ENCODE measurements at places on chromosomes 7 and 10.

DNA sequence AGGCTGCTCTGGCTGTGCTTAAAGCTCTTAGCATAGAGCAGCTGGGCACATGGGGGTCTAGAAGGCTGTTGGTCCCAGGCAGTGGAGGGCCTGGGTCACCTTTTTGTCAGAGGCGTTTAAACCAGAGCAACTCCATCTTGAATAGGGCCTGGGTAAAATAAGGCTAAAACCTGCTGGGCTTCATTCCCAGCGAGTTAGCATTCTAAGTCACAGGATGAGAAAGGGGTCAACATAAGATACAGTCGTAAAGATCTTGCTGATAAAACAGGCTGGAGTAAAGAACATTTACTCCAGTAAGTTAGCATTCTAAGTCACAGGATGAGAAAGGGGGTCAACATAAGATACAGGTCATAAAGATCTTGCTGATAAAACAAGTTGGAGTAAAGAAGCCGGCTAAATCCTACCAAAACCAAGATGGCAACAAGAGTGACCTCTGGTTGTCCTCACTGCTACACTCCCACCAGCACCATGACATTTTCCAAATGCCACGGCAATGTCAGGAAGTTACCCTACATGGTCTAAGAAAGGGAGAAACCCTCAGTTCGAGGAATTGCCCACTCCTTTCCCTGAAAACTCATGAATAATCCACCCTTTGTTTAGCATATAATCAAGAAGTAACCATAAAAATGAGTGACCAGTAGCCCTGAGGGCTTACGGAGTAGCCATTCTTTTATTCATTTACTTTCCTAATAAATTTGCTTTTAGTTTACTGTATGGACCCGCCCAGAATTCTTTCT lies 96.8 kb upstream of the PCBD1 start:
- no peak for DNase-seq

DNA sequence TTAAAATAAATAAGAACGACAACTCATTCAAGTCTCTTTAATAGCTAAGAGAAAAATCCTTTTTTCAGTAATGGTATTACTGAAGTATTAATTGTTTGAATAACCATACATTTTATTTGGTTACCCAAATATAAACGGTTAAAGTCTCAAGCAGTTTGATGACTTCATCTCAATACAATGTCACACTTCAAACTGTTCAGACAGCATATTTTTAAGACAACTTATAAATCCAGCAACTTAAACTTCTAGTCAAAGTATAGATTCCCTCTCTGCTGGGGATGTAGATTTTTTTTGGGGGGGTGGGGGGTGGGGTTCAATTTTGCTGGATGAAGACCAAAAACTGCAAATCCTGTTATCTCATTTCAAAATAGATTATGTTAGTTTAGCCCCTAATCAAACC lies 42.0 kb downstream of the GNA12 start:
- no peak for DNase-seq

DNA sequence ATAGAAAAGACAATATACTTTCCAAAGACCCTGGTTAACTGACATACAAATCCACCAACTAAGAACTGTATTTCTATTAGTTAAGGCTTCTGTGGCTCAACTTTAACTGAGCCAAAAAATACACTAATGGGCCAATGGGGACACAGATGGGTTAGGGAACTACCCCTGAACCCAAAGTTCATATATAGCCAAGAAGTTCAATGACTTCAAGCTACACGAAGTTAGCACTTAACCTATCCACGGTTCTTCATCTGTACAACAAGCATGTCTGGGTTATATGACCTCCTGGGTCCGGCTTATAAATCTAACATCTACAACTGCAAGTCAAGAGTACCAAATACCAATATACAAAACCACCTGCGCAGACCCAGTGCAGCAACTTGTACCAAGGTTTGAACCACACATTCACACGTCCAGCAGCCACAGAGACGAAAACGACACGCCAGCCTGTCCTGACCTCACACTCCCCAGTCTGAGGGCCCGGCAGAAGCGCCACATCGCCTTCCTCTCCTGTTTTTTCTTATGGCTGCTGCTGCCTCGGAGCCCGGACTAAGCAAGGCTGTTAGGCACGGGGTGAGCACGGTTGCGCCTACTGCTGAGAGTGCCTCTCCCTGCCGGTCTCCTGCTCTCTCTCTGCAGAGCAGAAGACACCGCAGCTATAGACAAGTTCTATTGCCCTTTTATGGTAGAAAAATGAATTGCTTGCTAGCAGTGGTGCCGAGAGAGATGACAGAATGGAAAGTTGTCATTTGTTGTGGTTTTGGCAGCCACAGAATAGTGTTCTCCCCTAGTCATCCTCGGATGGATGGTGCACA lies 86.3 kb downstream of the RNF216 start:
- peak; percentile 67 for DNase-seq

DNA sequence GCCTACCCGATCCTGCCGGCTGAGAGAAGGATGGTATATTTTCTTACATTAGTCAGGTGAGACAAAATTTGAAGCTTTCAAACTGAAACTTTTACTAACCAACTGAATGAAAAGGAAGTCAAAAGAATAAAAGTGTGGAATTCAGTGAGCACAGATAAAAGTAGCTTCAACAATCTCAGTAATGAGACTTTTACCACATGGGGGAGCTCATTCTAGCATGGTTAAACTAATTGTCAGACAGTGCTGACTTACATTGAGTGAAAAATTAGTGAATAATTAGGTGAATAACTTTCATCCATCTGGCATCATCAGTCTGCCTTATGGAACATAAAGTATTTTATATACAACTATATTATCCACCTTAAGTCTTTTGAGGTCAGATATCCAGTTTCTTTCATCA lies 8.4 kb downstream of the FAM237B start:
- DNase-seq, result no peak

DNA sequence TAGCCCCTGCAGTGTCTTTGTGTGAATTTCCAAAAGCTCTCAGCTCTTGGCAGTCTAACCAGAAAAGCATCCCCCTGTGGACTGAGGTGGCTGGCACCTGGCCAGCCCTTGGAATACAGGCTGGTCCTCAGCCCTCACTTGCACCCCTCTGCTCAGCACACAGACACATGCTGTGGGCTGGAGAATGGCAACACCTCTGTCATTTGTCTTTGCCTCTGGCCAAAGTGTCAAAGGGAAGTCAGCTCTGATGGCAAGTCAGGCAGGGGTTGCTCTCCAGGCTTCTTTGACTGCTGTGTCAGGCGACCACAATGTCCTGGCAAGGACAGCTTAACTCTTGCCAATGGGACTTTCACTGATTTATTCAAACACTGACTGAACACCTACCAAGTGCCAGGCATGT lies 724.8 kb downstream of the INHBA start:
- no peak for DNase-seq

GRCh38 chr7:20514364-20514763 lies 101.1 kb upstream of the ABCB5 start:
- no peak for DNase-seq

- DNase-seq, result no peak
Measured at GRCh38 chr10:24718031-24718855, 5.4 kb downstream of the ARHGAP21 start.

DNA sequence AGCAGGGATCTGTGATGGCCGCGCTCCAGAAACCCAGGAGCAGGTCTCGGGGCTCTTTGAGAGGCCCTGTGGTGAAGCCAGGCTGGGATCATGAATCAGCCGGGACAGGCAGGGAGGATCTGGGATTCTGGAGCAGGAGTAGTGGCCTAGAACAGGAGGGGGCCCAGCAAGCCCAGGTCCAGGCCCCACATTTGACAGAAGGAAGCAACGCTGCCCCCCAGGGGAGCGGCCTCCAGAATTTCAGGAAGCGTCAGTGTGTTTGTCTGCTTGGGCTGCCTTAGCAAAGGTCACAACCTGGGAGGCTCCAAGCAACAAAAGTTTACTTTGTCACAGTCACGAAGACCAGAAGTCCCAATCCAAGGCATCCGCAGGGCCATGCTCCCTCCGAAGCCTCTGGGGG lies 36.8 kb downstream of the CLRN3 start:
- DNase-seq, result no peak

DNA sequence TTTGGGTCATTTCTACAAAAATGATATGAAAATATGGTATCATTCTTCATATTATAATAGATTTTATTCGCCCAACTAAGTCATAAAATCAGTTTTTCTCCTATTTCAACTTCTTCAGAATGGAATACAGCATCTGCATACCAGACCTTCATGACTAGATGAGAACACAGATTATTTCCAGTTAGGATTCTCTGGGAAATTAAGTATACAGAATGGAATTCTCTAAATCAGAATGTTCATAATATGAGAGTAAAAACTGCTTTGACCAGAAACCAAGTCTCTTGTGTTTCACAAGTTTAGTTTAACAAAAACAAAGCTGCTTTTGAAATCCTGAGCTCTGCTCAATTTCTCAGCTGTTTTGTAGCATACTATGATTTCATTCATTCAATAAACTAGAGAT lies 160.3 kb upstream of the SEMA3A start:
- no peak for DNase-seq

DNA sequence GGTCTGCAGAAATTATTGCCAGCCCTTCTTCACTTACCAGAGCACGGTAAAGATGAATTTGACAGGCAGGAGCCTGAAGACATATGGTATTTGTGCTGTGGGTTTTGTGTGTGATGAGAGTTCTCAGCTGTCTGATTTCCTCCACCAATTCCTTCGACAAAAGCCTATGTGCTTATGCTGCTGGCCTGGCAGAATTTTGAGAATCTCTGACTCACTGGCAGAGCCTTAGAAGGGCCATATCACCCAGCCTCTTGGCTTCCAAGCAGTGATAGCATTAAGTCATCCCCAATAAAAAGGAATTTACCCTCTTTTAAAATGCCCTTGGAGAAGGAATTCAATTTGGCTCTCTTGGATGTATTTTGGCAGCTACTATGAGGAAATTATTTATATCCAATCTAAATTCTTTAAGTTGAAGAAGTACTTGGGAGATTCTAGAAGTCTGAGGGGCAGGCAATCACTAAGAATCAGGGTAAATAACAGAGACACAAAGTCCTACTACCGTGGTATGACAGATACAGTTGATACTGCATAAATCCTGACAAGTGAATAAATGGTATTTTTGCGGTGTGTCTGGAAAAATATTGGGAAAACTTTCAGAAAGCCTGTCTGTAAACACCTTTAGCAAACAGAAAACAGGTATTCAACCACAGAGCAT lies 68.6 kb upstream of the EFCAB10 start:
- no peak for DNase-seq

GRCh38 chr7:121499624-121500023 lies 103.5 kb upstream of the FAM3C start:
- no peak for DNase-seq

- no peak for DNase-seq
Measured at GRCh38 chr7:126689037-126689436, 563.7 kb downstream of the GRM8 start.

DNA sequence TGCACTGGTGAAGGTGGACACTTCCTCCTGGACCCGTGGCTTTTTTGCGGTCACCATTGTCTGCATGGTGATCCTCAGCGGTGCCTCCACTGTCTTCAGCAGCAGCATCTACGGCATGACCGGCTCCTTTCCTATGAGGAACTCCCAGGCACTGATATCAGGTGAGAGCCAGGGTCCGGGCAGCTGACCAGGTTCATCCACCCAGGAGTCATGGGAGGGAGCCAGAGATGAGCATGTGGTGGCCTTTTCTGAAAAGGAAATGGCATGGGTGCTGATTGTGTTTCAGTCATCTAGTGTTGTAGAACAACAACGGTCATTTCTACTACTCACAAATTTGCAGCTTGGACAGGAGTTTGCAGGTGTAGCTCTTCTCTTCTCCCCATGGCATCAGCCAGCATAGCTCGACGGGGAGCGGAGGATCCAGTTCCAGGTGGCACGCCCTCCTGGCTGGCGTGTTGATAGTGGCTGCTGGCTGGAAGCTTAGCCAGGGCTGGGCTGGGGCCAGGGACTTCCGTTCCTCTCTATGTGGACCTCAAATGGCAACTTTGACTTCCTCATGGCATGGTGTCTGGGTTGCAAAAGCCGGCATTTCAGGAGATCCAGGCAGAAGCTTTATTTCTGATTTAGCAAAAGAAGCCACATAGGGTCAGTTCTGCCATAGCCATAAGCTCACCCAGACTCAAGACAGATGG lies 32.7 kb downstream of the SLC29A3 start:
- no peak for DNase-seq

DNA sequence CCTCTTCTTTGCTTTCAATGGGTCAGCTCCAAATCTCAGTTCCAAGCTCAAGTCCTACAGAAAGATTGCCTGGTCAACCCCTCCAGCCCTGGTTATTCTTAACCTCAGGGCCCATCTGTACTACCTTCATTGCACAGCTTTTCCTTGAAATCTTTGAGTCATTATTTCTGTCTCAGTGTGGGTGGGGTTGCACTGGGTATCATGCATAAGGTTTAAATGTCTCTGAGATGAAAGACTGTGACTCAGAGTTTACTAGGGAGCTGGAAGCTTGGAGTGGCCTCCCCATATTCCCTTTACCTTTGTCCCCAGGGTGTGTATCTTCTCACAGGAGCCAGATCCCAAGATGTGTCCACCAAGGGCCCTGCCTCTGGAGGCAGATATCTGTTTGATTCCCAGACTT lies 3.3 kb upstream of the OR6V1 start:
- DNase-seq, result no peak

DNA sequence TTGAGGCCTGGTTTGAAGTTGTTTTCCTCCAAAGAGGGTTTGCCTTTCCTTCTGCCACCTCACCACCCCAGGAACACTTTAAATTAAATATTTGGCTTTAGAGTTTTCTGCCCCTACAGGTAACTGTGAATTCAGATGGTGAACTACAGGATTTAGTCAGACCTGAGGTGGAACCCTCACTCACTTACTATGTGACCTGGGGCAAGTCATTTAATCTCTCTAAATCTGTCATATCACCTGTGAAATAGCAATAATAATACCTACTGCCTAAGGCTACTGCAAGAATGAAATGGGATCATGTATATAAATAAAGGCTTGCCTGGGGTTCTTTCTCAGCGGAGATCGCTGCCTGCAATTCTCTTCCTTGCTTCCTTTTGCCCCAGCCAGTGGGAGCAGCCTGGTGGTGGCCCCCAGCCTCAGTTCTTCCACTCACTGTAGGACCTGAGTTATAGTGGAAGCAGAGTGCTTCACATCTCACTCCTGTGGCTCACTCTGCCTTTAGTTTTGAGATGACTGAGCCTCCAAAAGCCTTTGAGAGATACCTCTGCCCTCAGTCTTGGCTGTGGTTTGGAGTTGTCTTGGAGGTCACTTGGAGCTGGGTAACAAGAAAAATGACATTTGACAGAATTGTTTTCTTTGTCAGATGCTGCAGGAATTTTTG lies 6.1 kb upstream of the ANKRD2 start:
- DNase-seq, result no peak

DNA sequence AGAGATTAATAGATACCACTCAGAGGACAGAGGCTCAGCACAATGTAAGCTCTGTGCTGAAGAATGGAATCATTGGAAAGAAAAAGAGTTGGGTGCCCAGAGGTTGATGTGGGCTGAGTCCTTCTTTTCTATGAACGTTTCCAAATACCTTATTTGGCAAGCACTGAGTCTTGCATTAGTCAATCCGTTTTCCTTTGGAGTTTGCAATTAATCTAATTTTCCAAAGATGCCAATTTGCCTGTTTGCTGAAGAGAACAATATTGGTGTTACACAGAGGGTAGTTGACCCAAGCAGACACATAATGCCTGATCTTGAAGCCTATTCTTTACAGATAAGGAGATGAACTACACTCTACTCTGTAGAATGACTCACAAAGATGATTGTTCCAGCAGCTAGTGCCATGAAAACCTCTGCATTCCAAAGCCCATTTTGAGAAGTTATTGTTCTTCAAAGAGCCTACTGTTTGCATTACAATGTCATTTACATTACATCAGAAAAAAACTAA lies 55.4 kb upstream of the MET start:
- DNase-seq, result no peak

Data from activated CD8-positive, alpha-beta memory T cell treated with anti-CD3 and anti-CD28 coated beads, Interleukin-2, amount 50 U/mL, for 4 hours (primary cell).